Left ventricle myocardium superior (tissue), 1 donor: ENCODE measurements at places on chromosomes 7 and 10. TPM values are rescaled to one million over a fixed set of nuclear protein-coding genes. Genes with fewer than 3 reads are reported as not detected.

Gene PKD2L1
- total RNA-seq: not detected

Gene UPK3BL1
- 13.0 TPM for total RNA-seq

Gene SLC4A2
- total RNA-seq: 64.1 TPM

Gene MSMB
- not detected for total RNA-seq

Gene IL6
- 1.2 TPM for total RNA-seq

Gene PRKAR2B
- 24.2 TPM for total RNA-seq

Gene KEL
- 0.27 TPM for total RNA-seq

Gene BAIAP2L1
- 2.0 TPM for total RNA-seq

DNA sequence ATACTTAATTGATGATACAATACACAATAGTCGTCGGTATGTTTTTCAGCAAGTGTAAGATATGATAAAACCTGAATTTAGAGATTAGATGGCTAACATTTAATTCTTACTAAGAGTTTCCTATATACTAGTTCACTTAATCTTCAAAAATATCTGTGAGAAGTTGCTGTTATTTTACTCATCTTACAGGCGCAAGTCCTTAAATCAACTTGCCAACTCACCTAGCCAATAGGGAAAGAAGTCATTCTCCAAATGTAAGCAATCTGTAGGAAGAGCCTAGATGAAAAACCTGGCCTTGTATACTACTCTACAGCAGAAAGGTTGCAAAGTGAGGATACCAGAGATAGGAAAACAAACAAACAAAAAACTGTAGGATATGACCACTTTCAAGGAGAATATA, 10.6 kb downstream of the CD36 start:
- DNase-seq: no peak

- no peak for DNase-seq
Observed at GRCh38 chr10:127524908-127525665, 24.0 kb upstream of the NPS start.

GRCh38 chr10:3625959-3626751, 158.9 kb downstream of the KLF6 start:
- DNase-seq: no peak

DNA sequence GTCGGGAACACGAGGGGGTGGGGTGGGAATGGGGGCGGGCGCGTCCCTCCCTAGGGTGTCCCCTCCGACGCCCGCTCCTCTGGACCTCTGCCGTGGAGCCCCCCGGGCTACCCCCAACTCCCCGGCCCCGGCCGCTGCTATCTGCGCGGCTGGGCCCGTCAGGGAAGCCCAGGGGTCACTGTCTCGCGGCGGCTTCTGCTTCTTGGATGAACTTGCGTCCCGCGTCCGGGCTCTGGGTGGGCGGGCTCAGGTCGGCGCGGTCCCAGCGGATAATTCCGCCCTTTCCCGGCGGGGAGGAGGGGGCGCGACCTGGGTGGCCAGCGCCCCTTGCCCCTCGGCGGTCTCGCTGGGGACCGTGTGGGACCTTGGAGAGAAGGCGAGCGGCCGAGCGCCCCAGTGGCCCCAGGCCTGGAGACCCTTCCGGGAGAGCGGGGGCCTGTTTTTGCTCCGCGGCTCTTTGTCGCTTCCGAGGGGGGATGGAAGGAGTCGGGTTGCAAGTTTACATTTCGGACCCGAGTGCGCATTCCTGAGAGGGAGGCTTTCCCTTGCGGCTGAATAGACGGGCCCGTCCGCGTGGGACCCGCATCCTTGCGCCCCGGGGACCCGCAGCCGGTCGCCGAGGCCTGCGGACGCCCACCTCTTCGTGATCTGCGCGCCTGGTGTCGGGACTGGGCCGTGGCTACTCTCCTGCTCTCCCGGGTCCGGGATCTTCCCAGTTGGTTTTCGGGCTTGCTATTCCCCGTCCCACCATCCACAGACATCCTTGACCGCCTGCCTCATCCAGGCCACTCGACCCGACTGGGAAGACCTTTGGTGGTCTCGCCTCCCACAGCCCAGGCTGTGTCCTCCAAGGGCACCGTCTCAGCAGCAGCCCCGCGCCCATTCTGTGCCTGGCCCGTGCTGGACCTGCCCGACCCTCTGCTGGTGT, 812 bp downstream of the DOCK1 start:
- peak; percentile 65 for DNase-seq

DNA sequence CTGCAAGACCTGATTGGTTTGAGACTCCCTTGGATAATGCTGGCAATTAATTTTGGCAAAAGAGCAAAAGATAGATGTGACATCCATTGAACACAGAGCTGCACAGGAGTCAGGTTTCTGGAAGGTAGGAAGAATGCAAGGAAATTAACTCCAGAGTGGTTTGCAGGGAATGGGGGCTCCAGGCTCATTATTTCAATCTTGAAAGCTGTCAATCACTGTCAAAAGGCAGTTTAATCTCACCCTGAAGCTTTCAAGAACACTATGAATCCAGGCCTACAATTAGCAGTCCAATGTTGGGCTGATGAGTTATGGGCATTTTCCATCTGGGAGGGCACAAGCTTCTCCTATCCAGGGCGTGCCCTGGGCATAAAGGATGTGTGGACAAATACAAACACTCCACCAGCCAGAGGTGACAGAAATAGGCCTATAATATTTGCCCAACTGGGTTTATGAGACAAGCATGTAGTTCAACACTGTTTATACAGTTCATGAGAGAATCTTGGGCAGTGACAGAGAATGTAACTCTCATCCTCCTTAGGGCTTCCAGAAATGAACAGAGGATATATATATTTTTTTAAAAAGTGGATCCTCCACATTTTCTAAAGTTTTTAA, 80.5 kb downstream of the KCNMA1 start:
- no peak for DNase-seq

DNA sequence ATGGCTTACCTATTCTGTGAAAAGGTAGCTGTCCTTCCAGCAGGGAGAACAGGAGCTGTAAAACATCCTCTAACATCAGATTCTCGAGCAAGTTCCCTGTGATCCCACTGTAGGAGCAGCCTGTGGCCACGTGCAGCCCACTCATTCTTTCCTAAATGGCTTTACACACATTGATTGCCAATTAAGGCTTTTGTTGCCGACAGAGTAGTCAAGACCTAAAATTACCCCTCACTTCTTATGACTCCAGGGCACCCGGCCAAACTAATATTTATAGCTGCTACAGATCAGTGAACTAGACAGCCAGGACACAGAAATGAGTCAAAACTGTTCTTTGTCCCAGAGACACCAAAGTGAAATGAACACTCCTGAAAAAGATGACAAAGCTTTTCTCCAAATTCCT, 832.1 kb downstream of the SORCS3 start:
- DNase-seq: no peak

DNA sequence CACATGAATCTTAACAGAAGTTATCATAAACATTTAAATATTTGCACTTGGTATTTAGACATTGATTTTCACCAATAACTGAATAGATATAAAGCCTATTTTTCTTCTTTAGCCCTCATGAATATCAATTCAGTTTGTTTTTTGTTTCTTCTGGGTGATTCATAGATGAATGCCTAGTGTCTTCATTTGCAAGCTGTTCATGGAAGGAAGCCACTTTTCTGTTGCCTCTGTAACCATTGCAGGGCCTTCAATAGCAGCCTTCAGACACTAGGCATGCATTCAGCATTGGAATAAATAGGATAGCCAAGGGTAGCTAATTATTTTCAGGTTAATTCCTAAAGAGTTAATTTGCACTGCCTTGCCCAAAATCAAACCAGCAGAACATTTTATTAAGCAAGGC, 375.3 kb downstream of the DPP6 start:
- no peak for DNase-seq

- no peak for DNase-seq
Observed at GRCh38 chr7:26603631-26604030, 260.8 kb downstream of the SKAP2 start.

GRCh38 chr7:150902078-150903033, 50.0 kb downstream of the AOC1 start:
- DNase-seq: no peak

DNA sequence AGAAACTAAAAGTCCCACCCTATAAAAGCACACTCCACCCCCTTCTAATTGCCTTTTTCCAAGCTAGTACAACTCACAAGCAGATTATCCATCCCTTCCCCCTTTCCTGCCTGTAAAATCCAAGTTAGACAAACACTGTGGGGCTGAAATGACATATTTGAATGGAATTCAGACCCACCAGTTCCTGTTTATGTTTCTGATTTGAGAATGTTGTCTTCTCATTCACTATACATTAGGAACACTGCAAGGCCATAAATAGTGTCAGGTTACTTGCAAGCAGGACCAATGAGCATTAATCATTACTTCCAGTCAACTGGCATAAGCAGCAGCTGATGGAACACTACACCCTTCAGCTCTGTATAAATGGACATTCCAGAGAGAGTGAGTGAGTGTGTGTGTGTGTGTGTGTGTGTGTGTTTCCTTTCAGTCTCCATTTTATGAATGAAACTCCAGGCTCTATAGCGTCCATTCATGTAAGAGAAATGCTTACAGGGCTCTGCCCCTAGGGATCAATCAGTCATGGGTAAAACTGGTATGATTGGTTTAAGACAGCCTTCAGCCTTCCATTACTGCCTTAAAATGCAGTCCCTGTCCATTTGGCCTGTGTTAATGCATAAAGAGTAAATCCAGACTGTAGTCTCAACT, 69.3 kb downstream of the ETV1 start:
- no peak for DNase-seq

DNA sequence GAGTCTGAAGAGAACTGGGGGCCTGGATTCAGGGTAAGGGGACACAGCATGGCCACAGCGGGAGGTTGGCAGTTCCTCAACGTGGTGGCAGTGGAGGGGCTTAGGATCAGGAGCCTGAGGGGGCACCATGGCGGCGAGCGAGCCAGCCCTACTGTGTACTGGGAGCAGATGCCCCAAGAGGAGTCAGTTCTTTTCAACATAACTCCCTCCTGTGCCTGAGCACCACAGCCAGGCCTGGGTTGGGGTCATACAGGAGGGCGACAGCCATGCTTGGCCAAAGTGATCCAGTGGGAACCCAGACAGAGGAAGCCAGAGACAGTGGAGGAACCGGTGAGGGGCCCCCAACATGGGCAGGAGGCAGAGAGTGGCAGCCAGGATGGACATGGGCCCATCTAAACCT, 65.8 kb downstream of the MICALL2 start:
- DNase-seq: no peak

GRCh38 chr7:137093198-137093597, 224.7 kb downstream of the CHRM2 start:
- DNase-seq: no peak
